H4 (cell line): ENCODE measurements at places on chromosomes 16 and 17.
A peak's percentile ranks its signal among the peaks of the same experiment; 100 is the strongest.

- no peak for DNase-seq
These were observed 45.4 kb downstream of the BAHCC1 start for GRCh38 chr17:81440511-81441244.

DNA sequence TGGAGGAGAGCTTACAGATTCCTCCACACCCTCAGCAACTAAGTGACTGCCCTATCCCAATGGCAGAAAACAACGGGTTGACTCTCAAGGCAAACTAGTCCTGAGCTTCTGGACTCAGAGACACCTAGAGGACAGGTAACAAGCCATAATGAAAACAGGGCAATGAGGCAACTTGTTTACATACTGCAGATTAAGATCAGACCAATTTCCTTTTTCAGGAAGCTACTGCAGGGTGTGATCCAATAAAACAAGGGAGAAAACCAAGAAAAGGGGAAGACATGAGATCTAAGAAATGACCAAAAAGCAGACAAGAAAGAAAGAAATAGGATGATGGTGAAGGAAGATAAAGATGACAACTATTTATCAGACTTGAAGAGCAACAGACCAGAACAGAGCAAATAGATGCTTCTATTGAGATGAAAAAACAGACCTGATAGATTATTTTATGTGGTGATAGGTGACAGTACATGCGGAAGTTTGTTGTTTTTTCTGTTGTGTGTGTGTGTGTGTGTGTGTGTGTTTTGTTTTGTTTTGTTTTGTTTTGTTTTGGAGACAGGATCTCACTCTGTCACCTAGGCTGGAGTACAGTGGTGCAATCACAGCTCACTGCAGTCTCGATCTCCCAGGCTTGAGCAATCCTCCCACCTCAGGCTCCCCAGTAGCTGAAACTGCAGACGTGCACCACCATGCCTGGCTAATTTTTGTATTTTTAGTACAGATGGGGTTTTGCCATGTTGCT, 120.7 kb downstream of the GAS7 start:
- DNase-seq: no peak

GRCh38 chr17:34384822-34385605, 22.0 kb upstream of the CCL1 start:
- peak; percentile 35 for DNase-seq

- DNase-seq: no peak
These were observed 116.5 kb downstream of the ANKFN1 start for GRCh38 chr17:56269556-56270389.

GRCh38 chr16:77457046-77457445, 22.2 kb upstream of the ADAMTS18 start:
- no peak for DNase-seq

DNA sequence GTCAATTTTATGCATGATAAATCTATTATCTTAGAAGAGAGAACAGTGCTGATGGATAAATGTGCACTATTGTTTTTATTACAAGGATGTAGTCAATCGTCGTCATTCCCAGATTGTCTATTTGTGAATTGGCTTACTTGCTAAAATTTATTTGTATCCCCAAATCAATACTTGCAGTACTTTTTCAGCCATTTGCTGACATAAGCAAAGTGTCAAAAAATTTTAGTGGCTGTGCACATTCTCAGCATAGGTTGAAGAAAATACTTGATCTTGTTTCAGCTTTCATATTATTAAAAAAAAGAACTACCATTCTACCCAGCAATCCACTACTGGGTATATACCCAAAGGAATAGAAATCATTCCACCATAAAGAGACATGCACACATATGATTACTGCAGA, 477.9 kb upstream of the CA10 start:
- DNase-seq: no peak

GRCh38 chr17:862582-862981, 80.4 kb downstream of the MRM3 start:
- no peak for DNase-seq
